ENCODE measurements at places on chromosomes 7 and 10.

GRCh38 chr7:137151041-137151689 lies 192.4 kb downstream of the PTN start:
- no peak for DNase-seq

DNA sequence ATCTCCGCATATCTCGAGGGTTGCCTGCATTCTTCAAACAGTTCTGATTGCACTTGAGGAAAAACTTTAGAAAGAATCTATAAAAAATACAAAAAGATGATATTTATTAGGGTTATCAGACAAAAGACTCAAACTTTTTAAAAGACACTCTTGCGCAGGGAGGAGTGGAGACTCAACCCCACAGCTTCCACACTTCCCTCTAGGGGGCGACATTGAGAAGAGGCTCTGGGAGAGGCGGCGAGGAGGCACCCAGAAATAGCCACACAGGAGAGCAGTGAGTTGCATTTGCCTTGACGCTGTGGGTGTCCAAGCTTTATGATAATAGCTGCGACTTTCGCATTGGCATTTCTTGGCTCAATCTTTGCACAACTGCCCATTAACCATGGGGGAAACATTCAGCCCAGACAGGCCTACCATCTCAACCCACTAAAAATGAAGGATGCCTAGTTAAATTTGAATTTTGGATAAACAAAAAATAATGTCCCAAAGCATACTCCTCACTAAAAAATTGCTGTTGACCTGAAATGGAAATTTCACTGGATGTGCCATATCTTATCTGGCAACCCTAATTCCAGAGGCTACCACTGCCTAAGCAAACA lies 86.2 kb downstream of the EBF3 start:
- DNase-seq: no peak

DNA sequence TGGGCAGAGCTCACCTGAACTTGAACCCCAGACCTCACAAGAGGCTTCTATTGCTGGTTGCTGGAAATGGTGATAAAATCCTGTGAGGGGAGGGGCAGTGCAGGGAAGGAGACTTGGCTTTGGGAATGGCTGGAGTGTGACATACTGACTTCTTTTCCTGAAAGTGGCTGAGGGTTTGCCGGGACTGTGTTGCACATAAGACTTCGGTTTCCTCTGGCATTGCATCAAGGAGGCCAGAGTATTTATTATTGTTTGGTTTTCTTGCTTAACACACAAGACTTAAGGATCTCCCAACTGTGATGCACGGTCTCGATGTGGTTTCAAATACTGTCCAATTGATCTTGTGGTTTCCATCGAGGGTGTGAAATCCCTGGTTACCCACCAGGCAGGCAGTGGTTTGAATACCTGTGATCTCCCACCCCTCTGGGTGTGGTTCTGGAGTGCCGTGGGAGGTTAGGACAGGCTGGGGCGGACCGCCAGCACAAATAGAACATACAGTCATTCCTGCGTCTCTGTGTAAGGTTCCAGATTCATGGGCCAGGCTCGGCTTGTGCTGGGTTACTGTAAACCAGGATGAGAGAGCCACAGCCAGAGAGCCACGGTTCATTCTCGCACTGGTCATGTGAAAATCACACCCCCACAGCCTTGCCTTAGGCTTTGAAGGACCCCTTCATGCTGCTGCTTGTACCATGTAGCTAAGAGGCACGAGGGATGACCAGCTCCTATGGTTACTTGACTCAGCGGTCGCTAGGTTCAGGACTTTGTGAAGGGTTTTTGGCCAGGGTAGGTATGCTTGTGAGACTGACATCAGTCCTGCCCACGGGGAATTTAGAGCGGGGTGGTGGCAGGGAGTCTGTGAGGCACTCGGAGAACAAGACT lies 39.2 kb downstream of the WBP1L start:
- no peak for DNase-seq

GRCh38 chr10:124650820-124651401 lies 93.3 kb downstream of the FAM53B start:
- DNase-seq: peak; percentile 62

GRCh38 chr7:132160611-132161532 lies 415.4 kb downstream of the PLXNA4 start:
- no peak for DNase-seq

- no peak for DNase-seq
Measured at GRCh38 chr7:134701272-134701671, 54.6 kb downstream of the BPGM start.

GRCh38 chr7:66142334-66142733 lies 27.7 kb downstream of the CRCP start:
- DNase-seq: no peak

- DNase-seq: no peak
Measured at GRCh38 chr7:27209933-27210440, 10.1 kb upstream of the HOXA13 start.

- DNase-seq: no peak
Measured at GRCh38 chr7:112571852-112572607, 91.2 kb downstream of the LSMEM1 start.

DNA sequence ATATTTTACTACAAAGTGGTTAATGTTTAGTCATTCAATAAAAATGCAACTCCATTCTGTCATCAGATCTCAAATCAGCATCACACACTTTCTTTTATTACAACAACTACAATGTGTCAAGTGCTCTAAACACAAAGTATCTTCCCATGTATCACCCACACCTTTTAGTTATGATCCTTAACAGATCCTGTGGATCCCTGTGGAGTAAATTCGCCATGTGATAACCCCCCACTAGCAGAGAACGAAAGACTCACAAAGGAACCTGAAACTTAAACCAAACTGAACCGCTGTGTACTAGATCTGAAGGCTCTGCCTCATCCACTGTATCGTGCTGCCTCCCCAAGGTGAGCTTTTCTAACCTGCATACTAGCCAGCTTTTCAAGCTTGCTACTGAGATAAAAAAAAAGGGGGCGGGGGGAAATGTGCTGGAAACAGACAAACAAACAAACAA lies 1.7 kb downstream of the DPY19L1 start:
- no peak for DNase-seq

- DNase-seq: no peak
Measured at GRCh38 chr7:107212725-107213124, 43.9 kb downstream of the HBP1 start.

GRCh38 chr7:36514289-36515243 lies 124.9 kb downstream of the ANLN start:
- no peak for DNase-seq

- no peak for DNase-seq
Measured at GRCh38 chr7:130918129-130919052, 184.4 kb upstream of the KLF14 start.

DNA sequence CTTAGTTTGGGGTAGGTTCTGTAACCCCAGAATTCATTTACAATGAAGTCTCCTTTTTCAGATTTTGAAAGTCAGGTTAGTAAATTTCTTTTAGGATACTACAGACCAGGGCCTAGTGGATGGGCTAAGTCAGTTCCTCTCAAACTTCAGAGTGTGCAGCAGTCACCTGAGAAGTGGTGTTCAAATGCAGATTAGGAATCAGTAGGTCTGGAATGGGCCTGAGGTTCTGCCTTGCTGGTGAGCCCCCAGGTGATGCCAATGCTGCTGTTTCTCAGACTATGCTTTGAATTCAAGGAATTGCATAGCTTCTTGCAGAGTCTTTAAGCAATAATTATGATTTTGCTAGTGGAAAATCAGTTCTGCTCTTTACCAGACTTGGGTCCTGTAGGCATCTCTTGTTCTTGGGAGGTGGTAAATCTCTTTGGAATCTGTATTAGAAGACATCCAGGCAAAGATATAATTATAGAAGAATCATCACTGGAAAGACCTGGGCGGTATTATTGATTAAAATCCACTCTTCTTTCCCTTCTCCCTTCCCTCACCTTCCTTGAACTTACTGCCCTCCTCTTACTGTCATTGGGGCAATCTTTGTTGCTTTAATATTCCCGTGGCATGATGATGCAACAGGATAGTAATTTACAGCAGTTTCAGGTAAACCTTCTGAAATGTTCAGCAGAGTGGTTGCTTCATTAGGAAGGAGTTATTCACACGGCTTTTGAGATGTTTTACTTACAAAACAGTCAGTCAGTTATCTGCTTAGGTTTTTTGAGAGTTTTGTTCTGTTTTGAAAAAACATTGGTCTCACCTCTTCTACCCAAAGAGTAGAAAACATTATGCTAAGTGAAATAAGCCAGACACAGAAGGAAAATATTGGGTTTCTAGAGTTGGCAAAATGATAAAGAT lies 87.2 kb downstream of the NRF1 start:
- DNase-seq: no peak

DNA sequence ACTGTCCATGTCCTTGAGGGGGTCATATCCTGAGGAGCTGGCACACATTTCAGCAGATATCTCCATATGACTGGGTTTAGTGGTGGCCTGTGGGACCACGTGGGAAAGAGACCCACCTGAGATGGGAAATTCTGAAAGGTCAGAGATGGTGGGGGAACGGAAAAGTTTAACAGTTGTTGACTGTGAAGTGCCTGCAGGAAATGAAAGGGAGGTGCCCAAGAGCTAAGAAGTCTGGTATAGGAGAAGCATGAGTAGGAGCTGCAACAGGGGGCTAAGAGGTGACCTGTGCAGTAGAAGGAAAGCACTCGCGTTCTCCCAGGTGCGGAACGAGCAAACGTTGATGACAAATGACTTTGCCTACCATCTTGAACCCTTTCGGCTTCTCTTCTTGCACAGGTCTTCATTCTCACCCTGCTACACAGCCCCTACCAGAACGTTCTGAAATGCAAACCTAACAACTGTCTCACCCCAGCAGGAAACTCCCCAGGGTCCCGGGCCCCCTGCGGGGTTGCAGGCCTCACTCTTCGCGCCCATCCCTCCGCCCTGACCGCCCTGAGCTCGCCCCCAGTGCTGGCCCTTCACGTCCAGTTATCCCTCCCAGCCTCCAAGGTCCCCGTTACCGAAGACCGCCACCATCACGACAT lies 9.8 kb upstream of the FXYD4 start:
- DNase-seq: no peak

DNA sequence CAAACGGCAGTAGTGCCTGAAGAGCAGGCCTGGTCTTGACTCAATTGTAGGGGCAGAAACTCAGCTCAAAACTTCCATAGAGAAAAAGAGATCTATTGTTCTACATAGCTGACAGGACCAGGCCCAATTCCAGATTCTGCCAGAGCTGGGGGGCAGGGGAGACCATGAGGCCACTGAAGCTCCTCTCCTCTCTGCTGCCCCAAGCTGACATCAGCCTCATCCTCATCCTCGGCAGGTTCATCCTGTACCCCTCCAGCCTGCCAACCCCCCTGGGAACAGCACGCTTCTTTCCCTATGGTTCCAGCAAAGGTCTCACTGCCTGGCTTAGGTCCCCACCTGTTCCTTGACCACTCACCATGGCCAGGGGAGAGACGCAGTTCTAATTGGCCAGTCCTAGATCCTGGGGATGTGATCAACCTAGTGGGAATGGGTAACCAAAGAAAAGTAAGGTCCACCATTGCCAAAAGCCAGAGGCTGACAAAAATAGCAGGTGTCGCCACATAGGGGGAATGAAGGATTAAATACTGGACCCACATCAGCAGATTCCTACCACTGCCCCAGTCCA lies 42.9 kb downstream of the CCDC3 start:
- no peak for DNase-seq

DNA sequence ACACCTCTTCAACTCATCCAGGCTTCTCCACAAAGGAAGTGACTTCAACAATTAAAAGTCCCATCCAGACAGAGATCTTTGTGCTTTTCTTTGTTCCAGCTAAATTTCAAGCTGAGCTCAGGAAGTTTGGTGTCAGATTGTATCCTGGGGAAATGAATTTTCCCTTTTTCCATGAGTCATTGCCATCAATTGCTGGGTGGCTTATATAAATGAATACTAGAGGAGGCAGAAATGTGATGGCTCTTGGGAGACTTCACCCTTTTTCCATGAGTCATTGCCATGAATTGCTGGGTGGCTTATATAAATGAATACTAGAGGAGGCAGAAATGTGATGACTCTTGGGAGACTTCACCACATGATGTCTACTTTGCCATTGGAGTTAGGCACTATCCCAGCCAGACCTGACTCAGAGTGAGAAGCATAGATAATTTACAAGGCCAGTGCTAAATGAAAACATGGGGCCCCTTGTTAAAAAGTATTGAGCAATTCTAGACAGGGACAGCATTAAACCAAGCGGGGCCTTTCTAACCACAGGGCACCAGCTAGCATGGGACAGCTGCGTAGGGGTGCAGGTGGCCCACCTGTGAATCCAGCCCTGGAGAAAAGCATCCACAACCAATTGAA lies 339.2 kb upstream of the PODXL start:
- DNase-seq: no peak

GRCh38 chr10:66869635-66870034 lies 56.2 kb upstream of the LRRTM3 start:
- no peak for DNase-seq

DNA sequence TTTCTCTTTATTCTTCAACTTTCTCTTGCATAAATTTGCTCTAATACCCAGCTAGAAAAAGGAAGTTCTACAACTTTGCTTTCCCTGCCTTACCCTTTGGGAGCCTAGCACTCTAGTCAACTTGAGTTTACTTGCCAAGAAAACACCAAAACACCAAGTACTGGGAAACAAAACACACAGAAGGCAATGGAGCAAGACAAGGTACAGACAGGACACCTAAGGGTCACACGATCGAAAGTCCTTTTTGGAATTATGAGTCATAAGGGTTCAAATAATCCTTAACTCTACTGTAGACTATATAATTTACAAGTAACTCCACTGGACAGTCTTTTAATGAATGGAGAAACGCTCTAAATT lies 42.6 kb upstream of the ANAPC16 start:
- no peak for DNase-seq

DNA sequence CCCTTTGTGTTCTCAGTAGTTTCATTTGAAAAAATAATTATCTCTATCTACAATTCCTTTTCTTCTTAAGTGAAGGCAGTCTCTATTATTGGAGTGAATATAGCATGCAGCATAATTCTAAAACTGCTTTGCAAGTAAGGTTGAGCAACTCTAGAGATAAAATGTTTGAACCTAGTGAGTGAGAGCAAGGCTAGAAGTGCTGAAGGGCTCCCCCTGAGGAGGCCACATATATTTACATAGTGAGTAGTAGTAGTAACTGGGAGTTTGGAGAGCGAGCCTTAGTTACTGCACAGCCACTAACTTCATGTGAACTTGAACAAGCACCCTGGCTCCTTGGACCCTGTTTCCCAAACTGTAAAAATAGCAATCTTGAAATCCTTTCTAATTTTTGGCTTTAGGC lies 141.5 kb upstream of the DKK1 start:
- DNase-seq: no peak

DNA sequence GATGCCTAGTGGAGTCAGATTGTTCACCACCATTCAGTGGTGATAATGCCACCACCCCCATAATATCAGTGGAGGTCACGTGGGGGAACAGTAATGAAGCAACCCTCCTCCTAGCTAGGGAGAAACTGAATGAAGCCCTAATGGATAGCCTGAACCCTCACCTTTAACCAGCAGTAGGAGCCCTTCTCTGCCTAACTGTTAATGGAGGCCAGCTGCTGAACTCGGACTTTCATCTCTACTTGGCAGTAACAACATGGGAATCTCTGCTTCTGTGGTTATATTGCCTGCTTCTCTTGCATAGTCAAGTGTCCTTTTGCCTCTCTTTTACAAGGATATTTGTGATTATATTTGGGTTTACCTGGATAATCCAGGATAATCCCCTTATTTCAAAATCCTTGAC lies 1097.9 kb downstream of the REEP3 start:
- DNase-seq: no peak

Measured in stimulated activated CD4-positive, alpha-beta T cell treated with anti-CD3 and anti-CD28 coated beads, TNF-alpha, amount 100 ng/mL, for 1 hour (primary cell).